ENCODE measurements at places on chromosomes 7 and 10. TPM values are rescaled to one million over a fixed set of nuclear protein-coding genes. Genes with fewer than 3 reads are reported as not detected.

GRCh38 chr7:135189961-135190360 lies 19.5 kb upstream of the CYREN start:
- DNase-seq, result no peak

The NRG3 gene
- 0.19 TPM for total RNA-seq

The ABCB8 gene
- total RNA-seq, result 24.6 TPM

- DNase-seq, result no peak
Observed at GRCh38 chr10:133088956-133089800, 1.5 kb downstream of the ADGRA1 start.

GRCh38 chr7:43669286-43670081 lies 59.8 kb downstream of the COA1 start:
- DNase-seq, result no peak

- no peak for DNase-seq
Observed at GRCh38 chr10:117223693-117224430, 17.1 kb upstream of the SLC18A2 start.

GRCh38 chr7:129626896-129627295 lies 15.4 kb downstream of the NRF1 start:
- DNase-seq, result no peak

DNA sequence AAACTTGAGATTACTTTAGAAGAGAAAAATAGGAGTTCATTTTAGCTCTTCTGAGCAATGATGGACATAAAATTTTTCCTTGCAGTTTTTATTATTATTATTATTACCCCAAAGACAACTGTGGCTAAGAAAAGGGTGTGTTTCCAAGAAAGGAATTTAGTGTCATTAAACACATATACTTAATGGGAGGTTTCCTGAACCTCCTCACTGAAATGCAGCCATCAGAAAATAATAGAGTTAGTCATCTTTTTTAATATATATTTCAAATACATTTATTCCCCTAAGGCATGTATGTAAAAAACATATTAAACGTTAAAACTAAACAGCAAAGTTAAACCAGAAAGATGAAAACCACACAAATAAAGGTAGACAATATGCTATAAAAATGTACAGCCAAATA lies 66.8 kb downstream of the CRPPA start:
- DNase-seq, result no peak

The PLXDC2 gene
- total RNA-seq, result 12.2 TPM

GRCh38 chr10:132443983-132444876 lies 47.2 kb downstream of the PWWP2B start:
- no peak for DNase-seq

- peak; percentile 88 for DNase-seq
Observed at GRCh38 chr10:132630666-132631337, 93.2 kb downstream of the INPP5A start.

The PTER gene
- total RNA-seq, result 22.3 TPM

- DNase-seq, result peak; percentile 89
Observed at GRCh38 chr10:86755740-86756510, 494 bp upstream of the BMPR1A start.

DNA sequence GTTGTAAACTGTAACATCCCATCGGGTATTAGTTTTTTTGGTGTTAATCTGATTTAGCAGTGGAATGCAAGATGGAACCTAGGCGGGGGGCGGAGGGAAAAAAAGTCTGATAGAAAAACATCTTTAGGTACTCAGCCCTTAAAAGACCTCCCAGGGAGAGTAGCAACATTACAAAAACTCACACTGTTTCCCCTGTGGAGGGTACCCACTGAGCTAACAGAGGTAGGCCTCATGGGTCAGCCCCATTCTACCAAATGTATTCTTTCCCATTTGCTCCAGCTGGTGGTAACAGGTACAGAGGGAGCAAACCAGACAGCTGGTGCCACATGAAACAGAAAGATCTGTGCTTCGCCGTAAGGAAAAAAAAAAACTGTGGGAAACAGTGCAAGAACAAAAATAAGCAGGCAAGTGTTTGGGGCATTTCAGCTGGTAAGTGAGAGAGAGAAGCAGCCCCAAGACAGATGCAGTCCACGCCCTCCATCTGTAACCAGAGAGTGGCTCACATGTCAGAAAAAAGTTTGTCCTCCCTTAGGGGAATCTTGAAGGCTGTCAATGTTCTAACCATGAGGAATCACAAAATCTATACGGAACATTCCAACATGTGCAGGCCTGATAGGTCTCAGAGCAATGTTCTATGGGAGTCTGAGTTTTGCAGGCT lies 65.3 kb downstream of the HOXA1 start:
- no peak for DNase-seq

The MYPN gene
- 92.0 TPM for total RNA-seq

DNA sequence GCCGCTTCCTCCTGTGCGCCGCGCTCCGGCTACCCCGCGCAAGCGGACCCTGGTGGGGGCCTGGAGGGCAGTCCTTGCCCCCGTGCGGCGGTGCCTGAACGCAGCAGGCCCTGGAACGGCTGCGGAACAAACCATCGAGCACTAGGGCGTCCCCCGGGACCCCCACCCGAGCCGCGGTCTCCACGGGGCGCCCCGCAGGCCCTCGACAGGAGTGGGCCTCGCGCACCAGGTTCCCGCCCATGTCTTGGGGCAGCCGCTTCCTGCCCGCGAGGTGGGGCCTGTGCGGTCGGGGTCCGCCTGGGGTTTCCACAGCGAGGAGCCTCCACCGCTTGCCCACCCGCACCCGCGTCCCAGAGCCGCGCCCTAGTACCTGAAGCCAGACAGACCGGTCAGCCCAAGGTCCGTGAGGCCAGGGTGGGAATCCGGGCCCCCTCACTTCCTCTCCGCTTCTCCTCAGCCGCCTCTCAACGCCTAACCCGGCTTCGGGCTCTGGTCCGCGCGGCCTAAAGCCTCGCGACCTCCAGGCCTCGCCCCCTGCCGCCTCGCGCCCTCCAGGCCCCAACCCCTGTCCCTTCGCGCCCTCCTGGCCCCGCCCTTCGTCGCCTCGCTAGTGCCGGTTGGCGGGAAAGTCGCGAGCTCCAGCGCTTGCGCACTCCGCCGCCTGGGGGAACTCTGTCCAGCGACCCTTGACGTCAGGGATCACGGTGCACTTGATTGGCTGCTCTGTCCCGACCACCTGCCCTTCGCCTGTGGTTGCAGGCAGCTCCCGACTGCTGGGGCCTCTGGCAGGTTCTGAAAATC lies 7.0 kb upstream of the GBX1 start:
- peak; percentile 59 for DNase-seq

- no peak for DNase-seq
Observed at GRCh38 chr7:146539836-146540235, 423.2 kb downstream of the CNTNAP2 start.

DNA sequence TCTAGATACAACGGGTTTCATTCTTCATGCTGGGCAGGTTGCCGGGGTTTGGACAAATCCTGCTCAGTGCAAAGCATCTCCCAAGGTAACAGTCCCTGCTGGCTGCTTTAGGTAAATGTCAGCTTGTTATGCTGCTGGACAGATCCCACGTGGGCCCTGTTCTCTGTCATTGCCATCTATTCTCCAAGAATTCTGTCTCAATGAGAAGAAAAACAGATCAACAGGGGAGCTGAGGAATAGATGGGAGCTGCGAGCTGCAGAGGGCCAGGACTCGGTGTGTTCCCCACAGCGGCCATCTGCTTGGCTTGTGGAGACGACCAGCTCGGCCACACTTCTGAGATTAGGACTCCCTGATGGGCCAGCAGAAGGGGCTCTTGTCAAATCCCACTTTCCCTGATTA lies 235.2 kb downstream of the DPP6 start:
- DNase-seq, result no peak

DNA sequence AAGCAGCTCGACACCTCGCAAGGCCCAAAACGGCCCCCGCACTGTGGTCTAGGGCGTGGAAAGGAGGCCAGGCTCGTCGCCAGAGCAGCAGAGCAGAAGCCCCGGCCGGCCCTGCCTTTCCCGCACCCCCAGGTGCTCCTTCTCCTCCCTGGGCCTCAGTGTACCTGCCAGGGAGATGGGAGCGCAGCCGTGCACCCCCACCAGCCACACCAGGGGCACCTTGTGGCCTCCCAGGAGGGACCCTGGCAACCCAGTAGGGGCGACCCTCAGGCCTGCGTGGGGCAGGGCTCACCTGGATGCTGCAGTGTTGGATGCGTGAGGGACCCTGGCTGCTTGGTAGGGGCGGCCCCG lies 9.5 kb downstream of the PDGFA start:
- peak; percentile 27 for DNase-seq

The LIPK gene
- not detected for total RNA-seq

GRCh38 chr7:146479040-146479439 lies 362.4 kb downstream of the CNTNAP2 start:
- no peak for DNase-seq

DNA sequence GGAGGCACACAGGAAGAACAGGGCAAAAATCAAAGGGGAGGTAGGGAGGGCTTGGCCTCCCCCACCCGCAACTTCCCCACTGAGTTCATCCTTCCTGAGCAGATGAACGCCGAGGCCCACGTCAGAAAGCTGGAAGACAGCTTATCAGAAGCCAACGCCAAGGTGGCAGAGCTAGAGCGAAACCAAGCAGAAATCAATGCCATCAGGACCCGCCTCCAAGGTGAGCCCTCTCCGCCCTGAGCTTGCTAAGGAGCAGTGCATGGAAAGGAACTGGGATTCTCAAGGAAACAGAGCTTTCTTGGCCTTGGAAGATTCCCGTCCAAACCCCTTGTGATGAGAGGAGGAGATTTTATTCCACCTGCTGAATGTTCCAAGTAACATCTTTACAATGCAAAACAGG lies 16.5 kb downstream of the MYH16 start:
- no peak for DNase-seq

The CYP17A1 gene
- not detected for total RNA-seq

DNA sequence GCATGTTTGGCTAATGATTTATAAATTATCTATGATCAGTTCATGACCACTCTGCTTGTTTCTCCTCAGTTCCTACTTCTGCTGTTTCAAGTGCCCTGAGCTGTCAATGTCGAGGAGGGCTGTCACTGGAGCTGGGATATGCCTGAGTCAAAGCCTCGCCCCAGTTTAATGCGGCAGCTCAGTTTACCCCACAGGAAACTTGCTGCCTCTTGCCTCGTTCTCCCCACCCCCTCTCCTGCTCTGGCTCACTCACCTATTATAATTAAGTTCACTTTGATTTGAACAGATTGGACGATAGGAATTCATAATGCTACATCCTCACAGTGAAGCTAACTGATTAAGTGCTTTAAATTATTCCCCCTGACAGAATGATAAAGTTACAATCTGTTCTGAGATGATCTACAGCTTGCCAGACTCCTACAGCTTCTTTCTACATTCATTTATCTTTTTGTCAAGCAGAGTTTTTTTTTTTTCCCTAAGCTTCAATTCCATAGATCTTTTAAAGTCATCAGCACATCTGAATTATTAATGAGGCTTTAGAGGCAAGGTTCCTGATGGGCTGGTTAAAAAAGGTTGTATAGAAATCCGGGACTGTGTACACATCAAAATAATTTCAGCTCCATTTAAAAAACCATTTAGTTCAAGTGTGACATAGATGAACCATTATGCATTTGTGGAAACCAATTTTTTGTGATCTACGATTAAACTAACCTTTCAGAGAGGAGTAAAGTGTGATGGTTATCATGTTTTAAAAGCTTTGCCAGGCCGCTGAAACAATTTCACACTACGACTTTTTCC lies 758.3 kb downstream of the KCNMA1 start:
- DNase-seq, result no peak

The CADPS2 gene
- 20.3 TPM for total RNA-seq

The COPS6 gene
- total RNA-seq, result 107 TPM

The AOC1 gene
- total RNA-seq, result not detected

GRCh38 chr7:55432939-55433784 lies 68.0 kb downstream of the LANCL2 start:
- DNase-seq, result no peak

DNA sequence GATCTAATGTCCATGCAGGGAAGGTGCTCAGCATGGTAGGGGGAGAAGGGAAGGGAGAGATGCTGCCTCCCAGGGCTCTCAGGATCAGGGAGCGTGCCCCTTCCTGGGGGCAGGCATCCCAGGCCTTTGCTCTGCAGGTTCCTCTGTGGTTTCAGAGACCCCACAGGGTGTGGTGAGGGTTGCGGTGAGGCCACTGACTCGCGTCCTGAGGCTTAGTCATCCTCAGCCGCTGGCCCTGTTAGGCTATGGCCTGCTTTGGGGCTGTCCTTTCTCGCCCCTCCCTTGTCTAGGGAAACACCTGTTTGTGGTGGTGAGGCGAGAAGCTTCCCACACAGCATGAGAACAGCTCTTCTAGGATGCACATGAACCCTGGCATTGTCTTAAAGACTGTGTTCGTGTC lies 558.3 kb upstream of the FOXK1 start:
- DNase-seq, result no peak

DNA sequence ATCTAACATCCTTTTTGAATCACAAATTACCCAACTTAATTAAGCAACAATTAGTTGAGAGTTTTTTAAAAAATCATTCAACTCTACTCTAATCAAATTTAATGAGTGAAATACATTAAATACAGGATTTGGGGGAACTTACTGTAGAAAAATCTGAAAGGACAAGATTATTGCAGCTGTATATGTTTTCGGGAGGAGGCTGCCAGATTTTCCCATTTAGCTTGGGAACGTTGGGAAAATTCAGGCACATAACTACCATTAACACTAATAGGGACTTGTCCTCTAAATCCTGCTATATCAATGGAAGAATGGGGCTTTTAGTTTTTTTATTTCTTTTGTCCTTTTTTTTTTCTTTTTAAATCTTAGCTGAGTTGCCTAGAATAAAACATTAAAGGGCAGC lies 691.4 kb upstream of the FZD8 start:
- DNase-seq, result no peak

The IDI2 gene
- 0.16 TPM for total RNA-seq

- no peak for DNase-seq
Observed at GRCh38 chr7:68722044-68722443, 876.2 kb upstream of the AUTS2 start.

DNA sequence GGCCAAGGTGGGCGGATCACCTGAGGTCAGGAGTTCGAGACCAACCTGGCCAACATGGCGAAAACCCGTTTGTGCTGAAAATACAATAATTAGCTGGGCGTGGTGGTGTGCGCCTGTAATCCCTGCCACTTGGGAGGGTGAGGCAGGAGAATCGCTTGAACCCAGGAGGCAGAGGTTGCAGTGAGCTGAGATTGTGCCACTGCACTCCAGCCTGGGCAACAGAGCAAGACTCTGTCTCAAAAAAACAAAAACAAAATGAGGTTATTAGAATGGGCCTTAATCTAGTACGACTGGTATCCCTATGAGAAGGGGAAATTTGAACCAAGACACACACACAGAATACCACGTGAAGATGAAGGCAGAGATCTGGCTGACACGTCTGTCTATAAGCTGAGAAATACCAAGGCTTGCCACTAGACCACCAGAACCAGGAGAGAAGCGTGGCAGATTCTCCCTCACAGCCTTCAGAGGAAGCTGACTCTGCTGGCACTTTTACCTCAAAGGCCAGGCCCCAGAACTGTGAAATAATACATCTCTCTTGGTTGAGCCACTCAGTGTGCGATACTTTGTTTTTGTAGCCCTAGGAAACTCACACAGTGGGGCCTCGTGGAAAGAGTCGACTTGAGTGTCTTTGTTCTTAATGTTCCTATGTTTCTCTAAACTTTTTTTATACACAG lies 59.6 kb downstream of the TMEM209 start:
- DNase-seq, result no peak
